ENCODE measurements at places on chromosomes 1 and 21.
A peak's percentile ranks its signal among the peaks of the same experiment; 100 is the strongest.

- DNase-seq: no peak
Observed at GRCh38 chr1:100359139-100359538, 6.8 kb downstream of the CDC14A start.

DNA sequence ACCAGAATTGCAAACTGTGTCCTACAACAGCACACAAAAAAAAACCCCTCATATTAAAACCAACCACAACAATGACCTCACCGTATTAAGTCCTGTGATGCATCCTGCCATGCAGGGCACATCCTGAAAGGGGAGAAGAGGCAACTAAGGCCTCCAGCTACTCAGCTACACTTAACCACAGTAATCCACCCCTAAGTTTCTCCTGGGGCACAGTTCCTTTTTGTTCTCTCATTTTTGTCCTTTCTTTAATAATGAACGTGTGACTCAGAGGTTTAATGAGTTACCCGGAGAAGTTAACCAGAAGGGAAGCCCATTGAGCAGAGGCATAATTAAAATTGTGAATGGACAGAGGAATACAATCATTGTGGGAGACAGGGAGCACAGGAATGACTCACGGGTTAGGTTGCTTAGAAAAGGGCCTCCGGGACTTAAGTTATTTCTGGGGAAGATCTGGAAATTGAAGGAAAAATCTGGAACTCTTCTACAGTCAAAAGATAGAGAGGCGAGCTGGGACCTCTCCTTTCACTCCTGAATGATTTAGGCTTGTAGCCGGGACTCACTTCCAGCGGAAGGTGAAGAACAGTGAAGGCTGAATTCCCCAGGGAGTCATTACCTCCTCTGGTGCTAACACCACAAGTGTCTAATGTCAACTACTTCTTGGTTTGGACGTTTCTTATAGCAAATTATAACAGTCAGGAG, 36.9 kb upstream of the HIVEP3 start:
- DNase-seq: no peak

- DNase-seq: no peak
Observed at GRCh38 chr1:109704173-109704572, 7.9 kb upstream of the GSTM5 start.

GRCh38 chr1:6028042-6028850, 17.4 kb upstream of the KCNAB2 start:
- peak; percentile 23 for DNase-seq

- no peak for DNase-seq
Observed at GRCh38 chr1:17207046-17207445, 2.1 kb downstream of the PADI1 start.

- DNase-seq: no peak
Observed at GRCh38 chr1:227568593-227568992, 5.2 kb downstream of the ZNF678 start.

Measured in stimulated activated CD8-positive, alpha-beta memory T cell treated with anti-CD3 and anti-CD28 coated beads, Interleukin-7, amount 100 ng/mL, for 1 hour (primary cell).